Muscle of back (tissue), 13 donors: ENCODE measurements at places on chromosomes 1 and 21. TPM values are rescaled to one million over a fixed set of nuclear protein-coding genes. Genes with fewer than 3 reads are reported as not detected.

PERM1 gene
- polyA plus RNA-seq, result 1.2 TPM

ZNF697 gene
- 8.7 TPM for polyA plus RNA-seq

ERRFI1 gene
- 8.6 TPM for polyA plus RNA-seq

ATP1A2 gene
- 114 TPM for polyA plus RNA-seq

HCRTR1 gene
- polyA plus RNA-seq, result 0.16 TPM

NEK2 gene
- polyA plus RNA-seq, result 7.5 TPM

LCE2C gene
- polyA plus RNA-seq, result not detected

GBP5 gene
- 0.85 TPM for polyA plus RNA-seq

C21orf58 gene
- polyA plus RNA-seq, result 5.7 TPM

SGIP1 gene
- polyA plus RNA-seq, result 2.3 TPM

CDC42BPA gene
- polyA plus RNA-seq, result 33.4 TPM

INKA2 gene
- 54.2 TPM for polyA plus RNA-seq

PADI2 gene
- polyA plus RNA-seq, result 93.8 TPM

KCNK2 gene
- 4.4 TPM for polyA plus RNA-seq

UTP11 gene
- 102 TPM for polyA plus RNA-seq

ASTN1 gene
- polyA plus RNA-seq, result 5.2 TPM

OR2AK2 gene
- polyA plus RNA-seq, result not detected

SYCP1 gene
- polyA plus RNA-seq, result not detected

CD164L2 gene
- polyA plus RNA-seq, result not detected

ENAH gene
- polyA plus RNA-seq, result 132 TPM

KCNJ9 gene
- 0.10 TPM for polyA plus RNA-seq

NEGR1 gene
- 12.2 TPM for polyA plus RNA-seq

WNT3A gene
- polyA plus RNA-seq, result not detected

LAMB3 gene
- 0.82 TPM for polyA plus RNA-seq

TRAF3IP3 gene
- polyA plus RNA-seq, result 2.5 TPM

GPR161 gene
- polyA plus RNA-seq, result 12.3 TPM

LCE1C gene
- not detected for polyA plus RNA-seq

KCNN3 gene
- 8.2 TPM for polyA plus RNA-seq

C1orf74 gene
- polyA plus RNA-seq, result 2.6 TPM

KRTAP25-1 gene
- not detected for polyA plus RNA-seq

OR14K1 gene
- not detected for polyA plus RNA-seq

TDRD10 gene
- 3.7 TPM for polyA plus RNA-seq

MAN1C1 gene
- polyA plus RNA-seq, result 11.3 TPM

DNAJC6 gene
- polyA plus RNA-seq, result 0.90 TPM

ROR1 gene
- 15.1 TPM for polyA plus RNA-seq

C1QA gene
- 27.9 TPM for polyA plus RNA-seq
